ENCODE measurements at places on chromosomes 2 and 18.

DNA sequence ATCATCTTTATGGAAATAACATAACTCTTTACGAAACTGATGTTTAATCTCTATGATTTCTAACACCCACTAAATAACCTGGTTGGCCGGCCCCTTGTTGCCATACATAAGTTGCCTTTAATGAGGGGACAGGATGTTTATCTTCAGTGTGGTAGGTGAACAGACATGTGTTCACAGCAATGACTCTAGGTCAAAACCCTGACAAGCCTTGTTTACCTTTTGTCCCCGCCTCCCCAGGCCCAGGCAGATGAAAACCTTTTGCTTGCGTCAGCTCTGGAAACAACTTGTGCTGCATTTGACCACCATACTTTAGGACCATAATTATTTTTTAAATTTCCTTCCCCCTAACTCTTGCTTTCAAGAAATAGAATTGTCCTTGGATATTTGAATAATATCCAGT, 2.9 kb upstream of the DSG4 start:
- DNase-seq = no peak

GRCh38 chr2:152493945-152494528, 159.1 kb downstream of the FMNL2 start:
- no peak for DNase-seq

DNA sequence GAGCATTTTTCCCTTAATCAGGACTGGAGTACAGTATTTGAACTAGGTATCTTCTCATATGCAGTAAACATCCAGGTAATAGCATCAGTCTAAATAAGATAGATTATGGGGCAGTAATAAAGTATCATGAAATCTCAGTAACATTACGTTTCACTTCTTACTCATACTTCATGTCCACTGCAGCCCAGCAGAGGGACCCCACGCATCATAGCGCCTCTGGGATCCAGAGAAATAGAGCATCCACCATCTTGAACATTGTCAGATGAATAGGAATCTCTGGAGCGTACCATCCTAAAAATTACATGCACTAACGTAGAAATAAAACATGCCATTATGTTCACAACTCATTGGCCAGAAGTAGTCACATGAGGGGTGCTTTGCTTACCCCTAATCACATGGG, 499.0 kb downstream of the CPS1 start:
- DNase-seq = peak; percentile 13

DNA sequence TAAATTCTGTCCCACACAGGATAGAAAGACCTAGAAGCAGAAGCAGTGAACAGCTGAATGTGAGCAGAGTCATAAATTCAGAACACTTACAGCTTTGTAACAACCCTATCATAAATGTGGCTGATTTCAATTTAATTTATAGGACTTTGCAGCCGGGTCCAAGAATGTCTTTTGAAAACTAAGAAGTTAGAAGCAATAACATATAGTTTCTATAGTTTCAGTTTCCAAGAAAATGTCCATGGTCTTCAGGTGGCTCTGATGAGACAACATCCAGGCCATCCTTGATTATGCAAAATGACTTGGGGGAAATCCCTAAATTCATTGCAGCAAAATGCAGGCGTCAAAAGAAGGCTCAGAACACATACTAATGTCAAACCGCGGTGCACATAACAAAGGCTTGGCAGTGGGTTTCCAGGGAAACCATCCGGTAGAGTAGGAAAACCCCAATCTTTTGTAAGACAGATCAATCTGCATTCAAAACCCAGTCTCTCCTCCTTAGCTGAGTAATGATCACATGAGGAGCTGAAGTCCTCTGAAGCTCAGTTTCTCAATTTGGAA, 442.2 kb upstream of the ID2 start:
- DNase-seq = no peak

- no peak for DNase-seq
Observed at GRCh38 chr2:49189512-49190225, 35.4 kb upstream of the FSHR start.

DNA sequence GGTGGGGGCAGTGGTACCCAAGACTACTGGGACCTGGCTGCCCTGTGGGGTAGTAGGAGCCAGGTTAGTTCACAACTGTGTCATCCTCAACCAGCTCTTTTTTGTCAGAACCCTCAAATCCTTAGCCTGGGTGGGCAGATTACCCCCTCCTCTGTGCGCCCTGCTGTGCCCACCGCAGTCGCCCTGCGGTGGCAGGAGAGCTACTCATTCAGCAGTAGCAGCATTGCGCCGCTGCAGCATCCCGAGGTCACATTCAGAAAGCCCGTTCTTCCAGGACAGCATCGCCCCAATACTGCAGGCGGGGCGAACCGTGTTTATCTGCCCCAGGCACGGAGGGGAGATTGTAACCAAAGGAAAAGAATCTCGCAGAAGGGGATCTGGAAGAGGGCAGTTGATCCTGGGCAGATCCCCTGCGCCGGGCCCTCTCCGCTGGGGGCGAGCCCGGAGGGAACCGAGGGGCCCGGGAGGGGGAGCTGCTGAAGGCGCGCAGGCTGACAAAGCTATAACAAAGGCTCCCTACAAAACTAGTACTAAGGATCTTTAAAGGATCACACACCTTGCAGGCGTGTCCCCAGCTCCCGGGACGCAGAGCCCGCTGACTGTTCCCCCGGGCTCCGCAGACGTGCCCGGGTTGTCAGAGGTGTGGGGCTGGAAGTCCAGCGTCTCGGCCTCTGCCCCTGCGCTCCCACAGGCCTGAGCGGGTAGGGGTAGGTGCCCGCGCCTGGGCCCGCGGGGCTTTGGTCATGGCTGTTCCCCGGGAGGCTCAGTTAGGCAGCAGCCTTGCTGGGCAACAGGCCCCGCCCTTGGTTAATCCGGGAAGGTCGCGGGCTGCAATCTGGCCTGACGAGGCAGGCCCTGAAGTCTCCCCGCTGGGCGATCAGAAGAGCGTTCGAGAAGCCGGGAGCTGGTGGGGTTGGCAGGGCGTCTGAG, 13.2 kb downstream of the POU3F3 start:
- DNase-seq = no peak

- DNase-seq = peak; percentile 73
Observed at GRCh38 chr2:234377761-234378391, 119.0 kb downstream of the ARL4C start.

DNA sequence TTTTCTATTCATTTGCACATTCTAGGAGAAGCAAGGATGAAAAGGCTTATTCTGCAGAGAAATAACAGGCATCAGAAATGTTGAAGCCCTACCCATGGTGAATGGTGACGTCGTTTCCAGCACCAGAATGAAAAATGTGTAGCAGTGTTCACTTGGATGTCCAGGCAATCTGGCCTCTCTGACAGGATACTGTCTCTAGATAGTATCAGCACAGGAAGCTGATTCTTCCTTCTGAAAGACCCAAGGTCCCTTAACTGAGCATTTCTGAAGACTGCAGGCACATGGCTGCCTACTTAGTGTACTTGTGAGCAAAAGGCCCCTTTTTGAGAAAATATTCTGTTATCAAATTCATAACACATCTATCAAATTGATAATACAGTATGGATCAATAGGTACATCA, 234.1 kb downstream of the XIRP2 start:
- DNase-seq = no peak

GRCh38 chr18:68707646-68708045, 7.3 kb downstream of the TMX3 start:
- DNase-seq = no peak

- DNase-seq = no peak
Observed at GRCh38 chr18:59871711-59872362, 28.0 kb upstream of the PMAIP1 start.

DNA sequence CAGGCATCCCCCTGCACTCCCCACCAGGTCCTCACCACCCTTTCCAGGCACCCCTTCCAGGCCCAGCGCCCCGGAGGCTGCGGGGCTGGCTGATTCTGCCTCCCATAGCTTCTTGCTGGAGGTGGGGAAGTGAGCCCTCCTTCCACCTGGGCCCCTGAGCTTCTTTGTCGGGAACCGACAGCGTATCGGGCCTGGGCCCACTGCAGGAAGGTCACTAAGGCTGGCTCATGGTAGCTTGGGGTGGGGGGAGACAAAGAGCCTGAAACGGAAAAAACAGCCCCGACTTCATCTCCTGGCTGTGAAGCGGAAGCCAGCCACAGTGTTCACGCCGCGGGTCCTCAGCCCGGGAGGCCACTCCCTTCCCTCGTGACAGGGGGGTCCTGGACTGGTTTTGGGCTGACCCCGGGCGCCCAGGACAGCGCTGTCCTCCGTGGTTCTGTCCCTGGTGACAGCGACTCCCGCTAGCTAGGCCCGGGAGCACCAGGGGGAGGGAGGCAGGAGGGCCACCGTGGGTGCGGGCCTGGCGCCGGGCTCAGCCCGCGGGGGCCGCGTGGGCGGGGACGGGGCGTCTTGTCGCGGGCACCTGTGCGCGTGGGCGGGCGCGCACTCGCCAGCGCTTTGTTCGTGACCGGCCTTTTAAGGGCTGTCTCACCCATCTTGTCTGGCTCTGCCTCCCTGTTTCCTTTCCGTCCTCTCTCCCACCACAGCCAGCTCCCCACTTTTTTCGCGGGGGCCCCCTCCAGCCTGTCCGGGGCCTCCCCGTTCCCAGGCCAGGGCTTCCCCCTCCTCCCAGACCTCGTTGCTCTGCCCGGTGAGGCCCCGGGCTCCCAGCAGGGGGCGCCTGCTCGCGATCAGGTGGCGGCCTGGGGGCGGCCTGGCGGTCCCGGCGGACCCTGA, 64.9 kb downstream of the DNMT3A start:
- peak; percentile 43 for DNase-seq

- peak; percentile 96 for DNase-seq
Observed at GRCh38 chr18:70044632-70045031, 97.0 kb upstream of the CD226 start.

- DNase-seq = peak; percentile 88
Observed at GRCh38 chr2:199273042-199273511, 184.7 kb downstream of the SATB2 start.

DNA sequence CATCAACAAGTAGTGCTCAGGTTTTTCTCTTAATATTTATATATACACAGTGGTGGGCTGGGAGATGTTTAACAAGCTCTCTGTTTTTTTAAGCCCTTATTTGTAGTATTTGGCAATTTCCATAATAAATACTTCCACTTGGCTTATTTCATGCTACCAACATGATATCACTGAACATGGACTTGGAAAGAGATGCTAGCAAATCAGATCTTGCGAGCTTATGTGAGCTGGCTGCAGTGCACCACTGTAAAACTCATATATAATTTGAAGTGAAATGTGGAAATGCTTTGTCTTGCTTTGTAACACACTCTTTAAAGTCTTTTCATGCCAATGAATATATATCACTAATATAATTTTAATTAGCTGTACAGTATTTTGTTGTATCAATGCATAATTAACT, 155.7 kb downstream of the ALK start:
- peak; percentile 84 for DNase-seq

DNA sequence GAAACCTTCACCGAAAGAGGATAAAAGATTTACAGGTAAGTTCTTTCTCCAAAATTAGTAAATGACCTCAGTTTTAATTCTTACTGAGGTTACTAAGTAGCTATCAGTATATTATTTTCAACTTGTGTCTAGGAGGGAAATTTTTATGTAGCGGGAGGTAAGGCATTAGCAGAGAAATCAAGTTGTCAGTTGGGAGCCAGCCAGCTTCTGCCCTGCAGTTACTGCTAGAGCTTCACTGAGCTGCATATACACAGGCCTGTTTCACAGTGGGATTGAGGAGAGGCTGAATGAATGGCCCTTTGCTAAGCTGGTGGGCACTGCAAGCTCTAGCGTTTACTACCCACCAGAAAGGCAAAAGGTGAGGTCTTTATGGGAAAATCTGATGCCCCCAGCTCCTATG, 105.7 kb downstream of the ACAA2 start:
- no peak for DNase-seq

Data from adipocyte (in vitro differentiated cells).